Left lung (tissue), 14 donors: ENCODE measurements at places on chromosomes 3 and 15. TPM values are rescaled to one million over a fixed set of nuclear protein-coding genes. Genes with fewer than 3 reads are reported as not detected.

DNA sequence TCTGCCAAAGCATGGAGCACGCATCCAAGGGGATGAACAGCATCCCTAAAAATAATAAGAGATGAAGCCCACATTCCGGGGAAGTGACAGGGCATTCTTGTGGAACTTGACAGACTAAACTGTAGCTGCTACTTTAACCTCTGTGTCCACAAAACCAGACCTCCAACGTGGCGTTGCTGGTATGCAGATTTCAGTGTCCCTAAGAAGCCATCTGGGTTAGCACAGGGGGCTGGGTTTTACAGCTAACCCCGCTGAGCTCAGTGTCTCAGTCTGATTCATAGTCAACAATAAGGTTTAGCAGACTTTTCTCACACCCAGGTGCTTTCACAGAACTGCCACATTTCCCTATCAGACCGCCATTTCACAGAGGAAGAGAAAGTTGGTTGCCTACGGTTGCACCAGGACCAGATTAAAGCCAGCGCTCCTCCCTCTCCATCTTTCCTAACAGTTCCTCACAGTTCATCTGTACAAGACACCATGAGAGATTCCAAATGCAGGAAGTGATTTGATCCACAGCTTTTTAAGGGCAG, 61.6 kb upstream of the CTDSPL start:
- H3K27ac ChIP-seq, result no peak overlapping the region
- no peak for DNase-seq
- no peak overlapping the region for H3K4me3 ChIP-seq
- H3K4me1 ChIP-seq, result no peaks in the 10 kb centered on the region
- H3K36me3 ChIP-seq, result no peaks in the 10 kb centered on the region

GRCh38 chr3:197367081-197367780, 68.8 kb upstream of the DLG1 start:
- H3K36me3 ChIP-seq, result no peaks in the 10 kb centered on the region
- DNase-seq, result peak; percentile 91
- H3K27me3 ChIP-seq, result no peaks in the 10 kb centered on the region
- no peak overlapping the region for H3K4me3 ChIP-seq

Gene TMC3
- polyA plus RNA-seq, result 0.14 TPM

- H3K27ac ChIP-seq, result no peak overlapping the region
- H3K27me3 ChIP-seq, result no peaks in the 10 kb centered on the region
- no peak overlapping the region for H3K4me3 ChIP-seq
- no peaks in the 10 kb centered on the region for H3K4me1 ChIP-seq
- DNase-seq, result no peak
- H3K36me3 ChIP-seq, result no peaks in the 10 kb centered on the region
Observed at GRCh38 chr3:15514663-15515340, 6.7 kb downstream of the COLQ start.

DNA sequence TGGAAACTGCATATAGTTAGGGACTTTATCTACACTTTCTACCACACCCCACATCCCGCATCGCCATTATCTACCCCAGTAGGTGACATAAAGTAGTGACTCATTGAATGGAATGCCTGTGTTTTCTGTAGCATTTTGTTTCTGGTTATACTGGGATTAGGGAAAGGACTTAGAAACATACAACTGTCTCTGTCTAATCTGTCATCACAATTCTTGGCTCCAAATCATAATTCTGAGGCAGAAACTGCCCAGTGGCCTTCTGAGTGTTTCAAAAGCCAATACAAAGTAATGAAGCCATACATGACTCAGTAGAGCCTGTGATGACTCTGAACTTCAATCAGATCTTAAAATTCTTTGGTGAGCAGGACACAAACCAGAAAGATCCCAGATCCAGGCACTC, 115.7 kb upstream of the CHRM5 start:
- no peaks in the 10 kb centered on the region for H3K4me1 ChIP-seq
- no peaks in the 10 kb centered on the region for H3K36me3 ChIP-seq
- H3K27me3 ChIP-seq, result no peaks in the 10 kb centered on the region
- no peak overlapping the region for H3K27ac ChIP-seq
- H3K4me3 ChIP-seq, result no peak overlapping the region
- DNase-seq, result no peak

DNA sequence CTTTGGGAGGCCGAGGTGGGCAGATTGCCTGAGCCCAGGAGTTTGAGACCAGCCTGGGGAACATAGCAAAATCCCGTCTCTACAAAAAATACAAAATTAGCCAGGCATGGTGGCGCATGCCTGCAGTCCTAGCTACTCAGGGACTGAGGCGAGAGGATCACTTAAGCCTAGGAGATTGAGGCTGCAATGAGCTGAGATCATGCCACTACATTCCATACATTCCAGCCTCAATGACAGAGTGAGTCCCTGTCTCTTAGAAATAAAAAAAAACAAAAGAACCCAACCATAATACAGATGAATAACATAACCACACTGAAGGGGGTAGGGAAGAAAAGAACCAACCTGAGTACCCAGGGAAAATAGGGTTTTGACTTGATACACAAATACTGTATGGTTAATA, 19.7 kb upstream of the CGNL1 start:
- no peaks in the 10 kb centered on the region for H3K4me1 ChIP-seq
- no peak overlapping the region for H3K4me3 ChIP-seq
- H3K36me3 ChIP-seq, result no peaks in the 10 kb centered on the region

Gene CHRFAM7A
- 4.3 TPM for polyA plus RNA-seq

- H3K36me3 ChIP-seq, result no peaks in the 10 kb centered on the region
- no peak for DNase-seq
- H3K27ac ChIP-seq, result no peak overlapping the region
- no peaks in the 10 kb centered on the region for H3K4me1 ChIP-seq
- H3K27me3 ChIP-seq, result no peaks in the 10 kb centered on the region
- no peak overlapping the region for H3K4me3 ChIP-seq
Observed at GRCh38 chr15:61764981-61765380, 295.3 kb downstream of the VPS13C start.

Gene IGDCC3
- 11.5 TPM for polyA plus RNA-seq
